Right lobe of liver (tissue), 6 donors: ENCODE measurements at places on chromosomes 1 and 21. TPM values are rescaled to one million over a fixed set of nuclear protein-coding genes. Genes with fewer than 3 reads are reported as not detected.

Gene GBP2
- total RNA-seq: 14.5 TPM

Gene DNASE2B
- not detected for total RNA-seq

Gene RASAL2
- total RNA-seq: 3.6 TPM

Gene THRAP3
- total RNA-seq: 39.9 TPM

Gene LCE6A
- not detected for total RNA-seq

Gene A3GALT2
- not detected for total RNA-seq

Gene GPR3
- not detected for total RNA-seq

Gene GART
- total RNA-seq: 35.3 TPM

Gene ALX3
- total RNA-seq: not detected

Gene ANGPTL1
- total RNA-seq: 3.0 TPM

Gene HFM1
- total RNA-seq: 0.07 TPM

Gene PCBP3
- 0.37 TPM for total RNA-seq

Gene TNFRSF18
- total RNA-seq: not detected

Gene FCMR
- 1.3 TPM for total RNA-seq

Gene AGMAT
- 79.9 TPM for total RNA-seq

Gene PKP1
- total RNA-seq: not detected

Gene GNL2
- total RNA-seq: 21.7 TPM

GRCh38 chr1:9996624-9997582, at the start of gene RBP7:
TSS of gene RBP7 (plus strand) at chr1:9997228. CDS start at chr1:9997259, 31 bp downstream.
- peak; percentile 48 for DNase-seq

DNA sequence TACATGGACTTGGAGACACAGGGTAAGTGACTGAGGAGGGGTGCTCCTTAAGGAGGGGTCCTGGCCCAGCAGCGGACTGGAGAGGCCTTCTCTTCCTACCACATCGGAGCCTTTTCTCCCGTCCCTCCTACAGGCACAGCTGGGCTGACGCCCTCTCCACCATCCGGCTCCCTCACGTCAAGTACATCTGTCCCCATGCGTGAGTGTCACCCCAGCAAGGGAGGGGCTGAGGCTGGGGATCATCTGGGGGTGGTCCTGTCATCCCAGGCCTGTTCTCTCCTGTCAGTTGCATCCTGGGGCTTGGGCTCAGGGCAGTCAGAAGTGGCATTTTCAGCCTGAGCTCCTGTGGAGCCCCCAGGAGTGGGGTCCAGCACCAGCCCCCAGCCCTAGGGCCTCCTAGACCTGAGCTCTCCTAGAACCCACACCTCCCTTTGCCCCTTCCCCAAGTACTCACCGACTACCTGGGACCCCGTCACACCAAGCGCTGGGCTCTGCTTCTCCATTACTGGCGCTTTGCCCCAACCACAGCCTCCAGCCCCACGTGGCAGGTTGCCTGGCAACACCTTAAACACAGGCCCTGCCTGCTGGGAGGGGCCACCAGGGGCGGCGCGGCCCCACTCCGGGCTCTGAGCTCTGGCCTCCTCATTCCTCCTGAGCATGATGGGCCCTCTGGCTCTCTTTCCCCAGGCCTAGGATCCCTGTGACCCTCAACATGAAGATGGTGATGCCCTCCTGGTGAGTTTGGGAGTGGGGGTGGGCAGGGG, 2.3 kb downstream of the LYPLA2 start:
- peak; percentile 76 for DNase-seq

DNA sequence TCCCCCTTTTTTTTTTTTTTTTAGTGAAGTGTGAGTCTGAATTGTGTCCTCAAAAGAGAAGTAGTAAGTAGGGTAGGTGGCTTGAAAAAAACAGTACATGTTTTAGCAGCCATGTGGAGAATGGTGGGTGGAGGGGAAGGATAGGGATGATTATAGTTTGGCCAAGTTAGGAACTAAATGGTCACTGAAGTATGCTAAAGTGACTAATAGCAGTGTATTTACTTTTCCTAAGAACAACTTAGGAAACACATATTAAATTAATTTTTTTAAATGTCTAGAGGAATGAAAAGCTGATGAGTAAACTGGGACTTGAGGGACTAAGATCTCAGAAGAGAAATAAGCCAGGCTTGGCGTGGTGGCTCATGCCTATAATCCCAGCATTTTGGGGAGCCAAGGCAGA, 55.5 kb downstream of the PLA2G4A start:
- no peak for DNase-seq

- DNase-seq: no peak
Observed at GRCh38 chr1:151579436-151580225, 32.2 kb upstream of the SNX27 start.

GRCh38 chr1:8494681-8495080, 176.8 kb downstream of the SLC45A1 start:
- DNase-seq: no peak

- no peak for DNase-seq
Observed at GRCh38 chr1:46519209-46519608, 29.6 kb downstream of the DMBX1 start.

DNA sequence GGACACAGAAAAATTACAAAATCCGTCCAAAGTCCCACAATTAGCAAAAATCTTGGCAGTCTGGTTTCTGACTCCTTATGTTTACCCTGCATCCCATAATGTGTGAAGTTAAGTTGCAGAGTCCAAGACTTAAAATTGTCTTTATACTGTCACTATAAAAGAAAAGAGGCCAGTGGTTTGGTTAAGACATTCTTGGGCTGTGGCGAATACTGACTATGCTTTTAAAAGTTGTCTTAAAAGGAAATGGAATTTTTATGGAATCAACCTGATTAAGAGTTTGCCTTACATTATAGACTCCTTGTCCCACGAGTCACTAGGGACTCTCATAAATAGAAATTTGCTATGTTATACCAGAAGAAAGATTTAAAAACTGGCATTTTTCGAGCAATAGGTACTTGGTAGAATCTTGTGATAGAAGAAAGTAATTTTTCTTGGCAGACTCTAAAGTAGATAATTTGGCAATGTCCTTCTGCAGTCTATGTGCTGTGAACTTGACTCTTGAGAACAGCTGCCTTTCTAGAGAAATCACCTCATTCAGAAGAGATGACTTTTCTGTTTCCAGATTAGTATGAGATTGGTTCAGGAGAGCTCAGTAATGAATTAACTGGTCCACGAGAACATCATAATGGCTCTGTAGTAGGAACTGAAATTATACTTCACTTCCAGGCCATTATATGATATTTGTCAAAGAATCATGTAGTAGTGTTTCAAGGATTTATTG, 31.8 kb downstream of the NTNG1 start:
- DNase-seq: no peak

DNA sequence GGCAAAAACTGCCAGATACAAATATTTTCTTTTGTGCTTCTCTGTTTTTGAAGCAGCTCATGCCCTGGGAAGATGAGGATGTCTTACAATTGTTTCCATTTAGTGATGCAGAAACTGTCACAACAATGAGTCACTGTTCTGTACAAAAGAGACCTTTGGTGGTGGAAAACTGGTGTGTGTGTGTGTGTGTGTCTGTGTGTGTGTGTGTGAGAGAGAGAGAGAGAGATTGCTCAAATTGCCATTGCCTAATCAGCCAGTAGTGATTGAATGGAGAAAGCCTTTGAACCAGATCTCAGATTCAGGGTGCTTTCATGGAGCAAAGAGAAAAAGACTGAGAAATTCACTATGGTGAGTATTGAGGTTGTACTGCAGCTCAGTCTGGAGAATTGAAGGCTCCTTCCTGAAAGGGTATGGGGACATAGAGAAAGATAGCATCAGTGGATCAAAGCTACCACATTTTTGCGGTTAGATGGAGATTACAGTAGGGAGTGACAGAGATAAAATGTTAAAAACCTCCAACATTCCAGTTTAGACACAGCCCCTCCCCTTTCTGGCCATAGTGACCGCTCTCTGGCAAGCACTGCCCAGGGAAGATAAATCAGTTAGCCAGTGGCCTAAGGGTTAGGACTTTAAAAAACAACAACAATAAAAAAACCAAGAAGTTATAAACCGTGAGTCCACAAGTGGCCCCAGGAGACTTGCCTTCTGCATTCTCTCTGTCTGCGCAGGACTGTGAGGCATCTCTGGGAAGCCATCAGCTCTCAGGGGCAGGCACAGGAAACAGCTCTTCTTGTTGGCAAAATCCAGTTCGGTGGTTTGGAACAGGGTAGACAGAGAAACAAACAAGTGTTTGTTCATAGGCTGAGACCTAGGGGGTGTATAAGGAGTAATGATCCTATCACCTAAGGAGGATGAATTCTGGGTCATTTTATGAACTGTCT, 406.5 kb downstream of the DUSP10 start:
- no peak for DNase-seq

- DNase-seq: no peak
Observed at GRCh38 chr21:34367320-34367935, 3.6 kb downstream of the KCNE2 start.

- DNase-seq: no peak
Observed at GRCh38 chr1:21449906-21450305, 10.0 kb downstream of the NBPF3 start.

DNA sequence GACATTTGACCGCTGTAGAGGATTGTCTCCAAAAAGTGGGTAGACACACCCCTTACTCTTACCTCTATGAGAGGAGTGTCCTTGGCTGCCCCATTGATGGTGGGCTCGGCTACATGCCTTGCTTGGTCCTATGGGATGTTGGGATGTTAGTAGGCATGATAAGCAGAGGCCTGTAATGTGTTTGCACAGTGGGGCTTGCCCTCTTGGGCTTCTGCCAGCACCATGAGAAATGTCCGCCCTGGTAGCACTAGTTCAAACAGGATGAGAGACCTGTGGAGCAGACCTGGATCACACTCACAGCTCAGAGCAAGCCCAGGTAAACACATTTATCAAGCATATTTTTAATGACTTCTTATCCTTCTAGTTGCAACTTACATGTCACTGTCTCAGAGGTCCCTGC, 54.2 kb downstream of the SH3GLB1 start:
- no peak for DNase-seq

GRCh38 chr1:207651583-207651982, 6.7 kb downstream of the CR1L start:
- DNase-seq: no peak

GRCh38 chr1:165738794-165739193, 29.9 kb downstream of the TMCO1 start:
- DNase-seq: no peak

DNA sequence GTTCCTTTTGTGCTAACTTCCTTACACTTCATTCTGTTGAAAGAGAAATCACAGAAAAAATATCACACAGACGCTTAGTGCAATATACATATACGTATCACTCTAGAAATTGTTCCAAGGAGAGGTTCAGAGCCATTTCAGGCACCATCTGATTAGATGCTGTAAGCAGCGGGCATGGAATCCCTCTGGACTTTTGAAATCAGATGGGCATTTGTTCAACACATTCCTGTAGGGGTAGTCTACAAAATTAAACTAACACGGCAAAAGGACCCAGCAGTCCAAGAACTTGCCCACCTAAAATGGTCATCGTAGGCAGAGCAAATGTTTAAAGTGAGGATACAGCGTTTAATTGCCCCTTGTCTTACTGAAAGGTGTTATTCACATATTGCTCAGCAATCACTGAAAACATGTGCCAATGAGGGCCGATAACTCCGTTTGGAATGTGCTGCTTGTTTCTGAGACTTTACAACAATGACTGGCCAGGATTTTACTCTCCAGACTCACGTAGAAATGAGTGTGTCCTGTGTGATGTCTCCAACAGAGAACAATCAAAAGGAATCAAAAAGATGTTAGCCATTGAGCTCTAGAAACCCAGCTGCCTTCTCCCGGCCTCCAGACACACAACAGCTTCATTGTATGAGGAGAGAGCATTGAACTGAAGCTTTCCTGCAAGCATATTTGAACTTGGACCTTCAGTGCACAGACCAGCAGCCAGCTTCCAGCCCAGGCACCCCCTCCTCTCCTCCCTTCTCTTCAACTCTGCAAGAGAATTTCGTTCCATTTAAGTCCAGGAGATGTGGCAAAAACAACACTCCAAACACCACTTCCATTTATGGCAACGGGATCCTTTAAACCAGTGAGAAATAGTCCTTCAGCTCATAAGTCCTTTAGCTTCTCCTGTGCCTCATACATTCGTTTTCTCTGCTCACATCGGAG, 32.1 kb upstream of the ADORA3 start:
- DNase-seq: peak; percentile 62

DNA sequence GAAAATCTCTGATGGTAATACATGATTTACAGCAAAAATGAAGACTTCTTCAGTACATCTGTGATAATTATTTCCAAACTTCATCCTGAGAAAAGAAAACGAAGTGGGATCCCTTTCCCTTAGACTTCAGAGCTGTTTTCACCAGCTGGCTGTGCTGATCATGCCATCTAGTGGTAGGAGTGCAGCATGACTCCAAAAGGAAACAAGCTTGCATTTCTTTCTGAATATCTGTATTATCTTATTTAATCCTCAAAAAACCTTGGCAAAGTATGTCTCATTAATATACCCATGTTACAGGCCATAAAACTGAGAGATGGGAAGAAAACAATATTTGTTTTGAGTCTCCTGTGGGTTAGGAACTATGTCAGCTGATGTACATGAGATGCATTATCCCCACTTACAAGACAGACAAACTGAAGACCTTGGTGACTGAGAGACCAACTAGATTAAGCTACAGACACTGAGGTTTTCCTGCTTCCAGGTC, 9.8 kb upstream of the GJA8 start:
- no peak for DNase-seq

- no peak for DNase-seq
Observed at GRCh38 chr1:217856342-217857034, 225.3 kb downstream of the SPATA17 start.

- no peak for DNase-seq
Observed at GRCh38 chr1:175922254-175922881, 179.0 kb upstream of the TNR start.

GRCh38 chr1:25875856-25876692, 566 bp upstream of the PAQR7 start:
- DNase-seq: no peak

DNA sequence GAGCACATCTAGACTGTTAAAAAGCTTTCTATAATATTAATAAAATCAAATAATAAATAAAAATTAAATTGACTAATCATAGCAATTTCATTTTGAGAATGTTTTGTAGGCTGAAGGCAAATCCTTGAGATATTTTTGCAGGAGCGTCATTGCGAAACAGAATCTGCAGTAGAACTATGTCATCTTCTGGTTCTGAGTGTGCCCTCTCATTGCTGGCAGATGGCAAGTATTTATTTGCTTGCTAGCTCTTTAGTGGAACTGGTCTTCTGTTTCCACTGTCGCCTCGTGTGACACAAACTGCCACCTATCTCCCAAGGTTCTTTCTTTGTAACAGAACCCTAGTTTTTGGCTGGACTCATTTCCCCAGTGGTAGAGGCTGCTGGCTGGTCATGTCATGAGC, 19.0 kb upstream of the IRF2BP2 start:
- DNase-seq: no peak

- DNase-seq: no peak
Observed at GRCh38 chr21:38830671-38831525, 25.2 kb downstream of the ETS2 start.
